Stimulated activated CD4-positive, alpha-beta T cell treated with anti-CD3 and anti-CD28 coated beads, TNF-alpha, amount 100 ng/mL, for 4 hours (primary cell): ENCODE measurements at places on chromosomes 2 and 18.

DNA sequence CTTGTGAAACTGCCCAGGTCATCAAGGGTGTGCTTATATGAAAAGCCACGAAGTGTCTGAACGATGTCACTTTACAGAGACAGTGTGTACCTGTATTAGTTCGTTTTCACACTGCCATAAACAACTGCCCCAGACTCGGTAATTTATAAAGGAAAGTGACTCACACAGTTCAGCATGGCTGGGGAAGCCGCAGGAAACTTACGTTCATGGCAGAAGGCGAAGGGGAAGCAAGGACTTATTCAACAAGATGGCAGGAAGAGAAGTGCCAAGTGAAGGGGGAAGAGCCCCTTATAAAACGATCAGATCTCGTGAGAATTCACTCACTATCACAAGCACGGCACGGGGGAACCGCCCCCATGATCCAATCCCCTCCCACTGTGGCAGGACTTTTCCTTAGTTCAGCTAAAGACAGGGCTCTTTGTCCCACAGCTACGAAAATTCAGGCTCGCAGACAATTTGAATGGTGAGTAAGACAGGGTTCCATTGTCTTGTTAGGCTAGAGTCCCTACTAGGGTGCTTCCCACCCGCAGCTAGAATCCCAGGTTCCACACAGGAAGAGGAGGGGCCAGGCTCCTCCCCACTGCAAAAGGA lies 20.1 kb downstream of the TMEM177 start:
- DNase-seq, result no peak

GRCh38 chr2:55408918-55409868 lies 10.5 kb downstream of the CCDC88A start:
- no peak for DNase-seq

DNA sequence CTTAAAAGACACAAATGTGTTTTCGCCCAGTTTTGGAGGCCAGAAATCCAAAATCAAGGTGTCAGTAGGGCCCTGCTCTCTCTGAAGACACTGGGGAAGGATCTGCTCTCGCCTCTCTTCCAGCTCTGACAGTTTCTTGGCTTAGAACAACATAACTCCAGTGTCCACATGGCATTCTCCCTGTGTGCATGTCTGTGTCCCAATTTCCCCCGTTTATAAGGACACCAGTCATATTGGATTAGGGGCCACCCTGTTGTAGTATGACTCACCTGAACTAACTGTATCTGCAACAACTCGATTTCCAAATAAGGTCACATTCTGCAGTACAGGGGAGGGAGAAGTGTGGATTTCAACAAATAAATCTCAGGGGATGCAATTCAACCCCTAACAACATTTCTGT lies 263.2 kb downstream of the SS18 start:
- no peak for DNase-seq

GRCh38 chr2:25383806-25384205 lies 42.1 kb upstream of the DNMT3A start:
- no peak for DNase-seq

DNA sequence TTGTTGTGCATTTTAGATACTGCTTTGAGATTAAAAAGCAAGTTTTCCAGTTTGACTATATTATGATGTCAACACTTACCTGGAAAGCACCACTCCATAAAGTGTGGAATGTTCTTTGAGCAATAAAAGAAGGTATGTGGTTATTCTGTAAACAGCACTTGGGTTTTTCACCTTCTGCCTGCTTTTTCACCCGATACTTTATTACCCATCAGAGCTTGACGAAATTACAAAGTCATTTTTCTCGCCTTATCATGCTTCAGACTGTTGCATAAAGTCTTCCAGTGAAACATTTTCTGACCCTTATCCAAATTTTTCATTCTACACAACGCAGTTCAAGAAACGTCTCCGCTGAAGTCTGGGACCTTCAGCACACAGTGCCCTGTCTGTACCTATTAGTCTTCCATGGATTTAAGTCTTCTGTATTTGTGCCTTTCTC lies 25.2 kb downstream of the CAB39 start:
- no peak for DNase-seq

- no peak for DNase-seq
These were observed 107.2 kb downstream of the FEZ2 start for GRCh38 chr2:36490749-36491148.

GRCh38 chr18:45957100-45957499 lies 10.0 kb downstream of the EPG5 start:
- DNase-seq, result no peak

- DNase-seq, result no peak
These were observed 44.4 kb upstream of the ACAA2 start for GRCh38 chr18:49857708-49858107.

- DNase-seq, result peak; percentile 39
These were observed 79.7 kb upstream of the MSH2 start for GRCh38 chr2:47323009-47323821.

DNA sequence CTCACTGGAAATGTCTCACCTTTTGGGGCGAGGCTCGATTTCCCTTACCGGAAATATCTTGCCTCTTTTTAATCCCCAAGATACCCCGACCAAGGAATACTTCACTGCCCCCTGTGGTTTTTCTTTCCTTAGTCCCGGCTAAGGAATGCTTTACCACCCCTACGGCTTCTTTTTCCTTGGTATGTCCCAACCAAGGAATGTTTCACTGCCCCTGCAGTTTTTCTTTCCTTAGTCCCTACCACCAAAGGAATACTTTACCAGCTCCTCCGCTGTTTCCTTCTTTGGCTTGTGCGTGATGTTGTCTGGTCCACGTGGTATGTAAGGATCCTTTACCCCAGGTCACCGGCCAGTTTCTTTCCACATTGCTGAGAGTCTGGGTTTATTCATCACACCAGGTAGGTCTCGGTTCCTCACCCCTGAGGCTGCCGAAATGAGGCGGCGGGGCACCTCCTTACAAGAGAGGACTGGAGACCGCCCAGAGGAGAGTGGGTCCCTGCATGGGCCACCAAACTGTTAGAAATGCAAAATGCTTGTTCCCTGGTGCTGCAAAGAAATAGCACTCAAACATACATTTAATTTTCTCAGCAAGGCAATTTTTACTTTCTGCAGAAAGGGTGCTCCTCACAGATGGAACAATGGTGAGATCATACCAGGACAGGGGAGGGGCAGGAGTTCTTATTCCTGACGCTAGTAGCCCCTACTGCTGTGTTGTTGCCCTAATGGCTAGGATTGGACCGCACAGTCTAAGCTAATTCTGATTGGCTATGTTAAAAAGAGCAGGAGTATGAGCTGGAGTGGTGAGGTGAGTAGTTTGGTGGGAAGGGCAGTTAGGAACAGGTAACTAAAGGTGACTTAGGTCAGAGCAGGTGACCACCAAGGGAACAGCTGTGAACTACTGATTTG lies 33.4 kb upstream of the CLASP1 start:
- no peak for DNase-seq

DNA sequence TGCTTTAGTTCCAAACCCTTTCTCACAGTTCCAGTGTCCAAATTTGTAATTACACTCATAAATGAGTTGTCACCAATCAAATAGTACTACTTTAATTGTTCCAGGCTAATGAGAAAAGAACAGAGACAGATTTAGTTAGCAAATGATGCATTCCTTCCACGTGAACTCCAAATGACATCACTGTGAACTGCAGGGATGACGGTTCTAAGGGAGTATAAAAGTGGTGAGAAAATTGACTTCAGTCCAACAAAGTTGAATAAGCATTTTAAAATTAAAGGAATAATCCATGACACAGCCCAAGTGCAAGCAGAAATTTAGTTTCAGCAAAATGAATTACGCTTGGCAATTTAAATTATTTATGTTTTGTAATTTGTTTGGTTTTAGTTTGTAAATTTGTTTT lies 102.0 kb upstream of the LRATD1 start:
- DNase-seq, result no peak

DNA sequence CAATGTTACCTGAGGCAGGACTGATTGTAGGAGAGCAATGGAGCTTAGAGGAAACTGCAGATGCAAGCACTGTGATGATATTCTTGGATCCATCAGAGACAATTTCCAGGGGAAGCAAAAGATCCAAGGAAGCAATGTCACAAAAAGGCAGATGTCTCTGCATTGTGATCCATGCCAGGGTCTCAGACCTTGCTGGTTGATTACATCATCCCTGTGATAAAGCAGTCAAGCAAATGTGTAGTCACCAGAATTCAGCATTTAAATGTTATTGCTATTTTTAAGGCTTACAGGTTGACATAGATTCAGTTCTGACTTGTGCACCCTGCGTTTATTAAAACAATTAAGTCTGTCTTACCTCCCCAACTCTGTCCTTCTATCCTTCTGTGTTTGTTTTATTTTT lies 56.8 kb upstream of the CCDC85A start:
- no peak for DNase-seq

GRCh38 chr2:238654479-238655197 lies 193.2 kb upstream of the TWIST2 start:
- DNase-seq, result no peak

DNA sequence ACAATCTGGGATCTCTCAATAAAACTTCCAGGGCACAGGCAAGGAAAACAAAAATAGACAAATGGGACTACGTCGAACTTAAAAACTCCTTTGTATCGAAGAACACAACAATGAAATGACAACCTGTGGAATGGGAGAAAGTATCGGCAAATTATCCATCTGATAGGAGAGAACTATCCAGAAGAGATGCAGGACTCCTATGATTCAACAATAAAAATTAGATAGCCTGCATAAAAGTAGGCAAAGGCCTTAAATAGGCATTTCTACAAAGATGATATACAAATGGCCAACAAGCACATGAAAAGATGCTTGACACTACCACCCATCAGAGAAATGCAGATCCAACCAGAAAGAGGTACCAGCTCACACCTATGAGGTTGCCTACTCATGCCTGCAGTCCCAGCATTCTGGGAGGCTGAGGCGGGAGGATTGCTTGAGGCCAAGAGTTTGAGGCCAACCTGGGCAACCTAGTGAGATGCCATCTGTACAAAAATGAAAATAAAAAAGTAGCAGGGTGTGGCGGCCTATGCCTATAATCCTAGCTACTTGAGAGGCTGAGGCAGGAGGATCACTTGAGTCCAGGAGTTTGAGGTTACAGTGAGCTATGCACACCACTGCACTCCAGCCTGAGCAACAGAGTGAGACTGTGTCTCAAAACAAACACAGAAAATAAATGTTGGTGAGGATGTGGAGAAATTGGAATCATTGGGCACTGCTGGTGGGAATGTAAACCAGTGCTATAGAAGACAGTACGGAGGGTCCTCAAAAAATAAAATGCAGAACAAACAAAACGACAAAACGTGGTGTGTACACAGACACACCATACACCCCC lies 21.6 kb downstream of the TWIST2 start:
- no peak for DNase-seq

DNA sequence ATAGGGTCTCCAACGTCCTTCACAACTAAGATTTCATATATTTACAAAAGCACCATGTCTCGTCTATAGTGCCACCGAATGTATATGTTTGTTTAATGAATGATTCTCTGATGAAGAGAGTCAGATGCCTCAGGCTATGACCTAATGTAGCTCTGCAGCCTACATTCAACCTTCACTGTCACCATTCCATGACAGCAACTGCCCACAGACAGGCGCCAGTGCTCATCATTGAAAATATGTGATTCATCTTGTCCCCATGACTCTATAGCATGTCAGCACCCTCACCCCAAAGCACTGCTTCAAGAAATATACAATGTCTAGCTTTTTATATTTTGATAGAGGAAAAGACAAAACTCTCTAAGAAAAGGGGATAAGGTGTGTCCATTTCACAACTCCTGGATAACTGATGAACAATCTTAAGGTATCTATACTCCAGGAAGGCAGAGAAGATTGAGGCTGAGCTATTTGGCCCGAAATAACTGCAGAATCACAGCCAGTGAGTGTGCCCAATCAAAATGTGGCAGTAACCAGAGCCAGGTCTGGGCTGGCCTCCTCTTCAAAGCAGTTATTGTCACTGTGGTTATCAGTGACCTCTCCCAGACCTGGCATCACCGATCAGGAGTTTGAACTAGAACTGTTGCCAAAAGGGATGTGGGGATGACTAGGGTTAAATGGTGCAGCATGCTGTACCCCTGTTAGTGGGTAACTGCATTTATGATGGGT lies 246.6 kb downstream of the SETBP1 start:
- DNase-seq, result no peak

DNA sequence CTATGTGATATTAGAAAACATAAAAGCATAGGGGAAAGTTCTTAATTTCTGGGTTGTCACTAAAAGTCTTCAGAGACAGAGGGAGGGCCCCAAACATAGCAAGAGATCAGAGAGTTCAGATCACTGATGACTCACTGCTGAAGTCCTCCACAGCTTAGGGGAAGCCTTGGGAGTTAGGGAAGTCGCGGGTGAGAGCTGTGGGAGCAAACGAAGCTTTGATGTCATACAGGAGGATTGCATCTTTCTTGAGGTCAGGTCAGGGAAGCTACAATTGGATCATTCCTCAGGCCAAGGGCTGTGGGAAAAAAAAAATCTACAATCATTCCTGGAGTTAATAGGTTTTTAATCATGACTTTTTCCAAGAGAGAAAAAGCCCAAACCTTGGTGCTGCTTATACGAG lies 96.2 kb downstream of the COPS8 start:
- DNase-seq, result no peak

GRCh38 chr2:78568782-78569373 lies 456.6 kb upstream of the REG3G start:
- no peak for DNase-seq
